ENCODE measurements at places on chromosomes 6 and 20.

GRCh38 chr20:1449370-1449769 is 17.3 kb downstream of the NSFL1C start:
- no peak for DNase-seq

GRCh38 chr6:17519120-17519519 is 81.0 kb upstream of the FAM8A1 start:
- no peak for DNase-seq

DNA sequence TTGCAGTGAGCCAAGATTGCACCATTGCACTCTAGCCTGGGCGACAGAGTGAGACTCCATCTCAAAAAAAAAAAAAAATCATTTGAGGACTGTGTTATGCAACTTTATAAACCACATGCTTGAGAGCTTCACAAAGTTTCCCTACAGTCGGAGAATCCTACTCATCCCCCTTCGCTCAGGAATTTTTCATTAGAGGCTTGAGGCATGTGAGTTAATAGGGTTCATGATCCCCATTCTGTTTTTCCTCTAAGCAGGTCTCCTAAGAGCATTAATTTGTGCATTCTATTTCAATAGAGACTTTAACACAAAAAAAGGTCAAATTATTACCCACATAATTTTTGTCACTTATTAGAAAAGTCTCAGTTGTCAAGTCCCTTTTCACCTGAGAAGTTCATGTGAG is 103.7 kb upstream of the SOX4 start:
- DNase-seq, result no peak

DNA sequence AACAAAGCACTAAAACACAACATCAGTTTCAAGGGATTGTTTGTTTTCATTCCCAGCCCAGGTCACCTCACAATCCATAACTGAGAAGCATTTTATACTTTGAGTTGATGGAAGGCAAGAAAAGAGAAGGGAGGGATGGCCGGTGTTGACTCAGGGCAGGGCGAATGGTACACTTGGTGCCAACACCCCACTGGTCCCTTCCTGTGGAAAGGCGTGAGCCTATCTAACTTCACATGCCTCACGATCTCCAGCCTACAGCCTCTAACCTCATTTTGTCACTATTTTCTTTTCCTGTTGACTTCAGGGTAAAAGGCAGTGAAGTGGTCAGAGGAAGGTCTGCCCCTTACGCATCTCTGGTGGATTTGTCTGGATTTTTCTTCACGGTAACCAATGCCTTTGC is 53.5 kb upstream of the SASH1 start:
- no peak for DNase-seq

GRCh38 chr6:164072240-164072666 is 657.7 kb downstream of the QKI start:
- DNase-seq, result no peak

Measured in sciatic nerve (tissue), 2 donors.